ENCODE measurements at places on chromosomes 6 and 20.

GRCh38 chr20:18416486-18416885 lies 50.3 kb downstream of the DZANK1 start:
- DNase-seq = no peak

DNA sequence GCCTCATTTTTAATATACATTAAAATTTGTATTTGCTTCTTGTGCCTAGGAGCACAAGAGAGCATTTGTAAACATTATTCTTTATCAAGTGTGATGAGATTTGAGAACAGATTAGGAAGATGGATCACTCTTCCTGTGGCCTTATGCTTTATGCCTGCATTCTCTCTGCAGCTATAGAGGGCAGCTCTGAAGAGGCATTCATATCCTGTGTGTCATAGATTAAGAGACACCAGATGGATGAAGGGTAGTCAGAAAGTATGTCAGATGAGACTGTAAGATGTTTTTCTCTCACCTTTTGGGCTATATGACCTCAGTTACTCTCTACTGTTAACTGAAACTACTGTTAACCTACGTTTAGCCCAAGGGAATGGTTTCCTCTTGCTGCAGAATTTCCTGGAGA lies 61.4 kb downstream of the DNAH8 start:
- DNase-seq = no peak

GRCh38 chr6:168990019-168990751 lies 263.5 kb downstream of the THBS2 start:
- DNase-seq = no peak

- no peak for DNase-seq
These were observed 331.8 kb downstream of the RIMS1 start for GRCh38 chr6:72218125-72218524.

GRCh38 chr6:157229132-157229618 lies 94.1 kb downstream of the TMEM242 start:
- no peak for DNase-seq

GRCh38 chr6:25714765-25715164 lies 39.8 kb upstream of the SLC17A4 start:
- no peak for DNase-seq

Measured in transverse colon (tissue), 4 donors.